ENCODE measurements at places on chromosomes 7 and 10.

- DNase-seq, result peak; percentile 72
These were observed 17.6 kb downstream of the ANXA11 start for GRCh38 chr10:80187465-80188409.

- no peak for DNase-seq
These were observed 28.5 kb downstream of the AMZ1 start for GRCh38 chr7:2716488-2716887.

GRCh38 chr7:25619963-25620799, 391.9 kb upstream of the NPVF start:
- DNase-seq, result no peak

DNA sequence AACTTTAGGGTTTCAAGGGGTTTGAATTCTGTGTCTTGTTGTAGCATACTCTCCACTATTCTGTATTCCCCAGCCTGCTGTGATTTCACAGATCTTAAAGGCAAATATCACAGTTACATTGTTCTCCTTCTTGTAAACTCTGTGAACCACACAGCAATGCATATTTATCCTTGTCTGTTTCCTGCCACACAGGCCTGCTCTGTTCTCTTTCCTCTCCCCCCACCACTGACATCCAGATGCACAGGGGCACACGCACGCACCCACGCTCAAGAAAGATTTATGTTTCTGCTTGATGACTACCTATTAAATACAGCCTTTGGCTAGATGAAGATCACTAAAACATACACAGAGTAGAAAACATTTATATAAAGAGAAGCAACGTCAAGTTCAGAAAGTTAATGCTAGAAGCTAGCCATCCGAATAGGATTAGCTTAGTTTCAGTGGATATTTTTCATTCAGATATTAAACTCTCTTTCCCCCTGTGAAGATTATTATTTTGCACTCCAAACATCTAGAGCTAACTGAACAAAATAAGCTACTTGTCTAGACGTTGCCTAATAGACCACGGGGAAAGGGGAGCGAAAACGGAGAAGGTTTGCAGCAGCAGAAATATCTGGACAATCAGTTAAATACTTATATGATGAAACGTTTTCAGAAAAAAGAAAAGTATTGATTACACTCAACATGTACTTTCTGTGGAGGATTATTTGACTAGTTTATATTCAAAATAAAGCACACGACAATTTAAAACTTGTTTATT, 193.1 kb upstream of the SEMA3C start:
- no peak for DNase-seq

- no peak for DNase-seq
These were observed 14.7 kb downstream of the CNPY1 start for GRCh38 chr7:155531681-155532080.

GRCh38 chr10:79374312-79375191, 27.3 kb downstream of the PPIF start:
- peak; percentile 87 for DNase-seq

GRCh38 chr7:131302876-131303707, 24.6 kb upstream of the MKLN1 start:
- DNase-seq, result no peak

GRCh38 chr7:2241580-2242540, at the start of the genes MRM2 and NUDT1:
Gene MRM2 (minus strand): TSS chr7:2242205. CDS start chr7:2242169, 36 bp downstream.
Gene NUDT1 (plus strand): TSS chr7:2242226. CDS start chr7:2244575, 2,349 bp downstream.
- peak; percentile 89 for DNase-seq

GRCh38 chr10:98366062-98366530, 48.9 kb downstream of the PYROXD2 start:
- no peak for DNase-seq

GRCh38 chr10:7944215-7944480, 110.3 kb upstream of the GATA3 start:
- no peak for DNase-seq

DNA sequence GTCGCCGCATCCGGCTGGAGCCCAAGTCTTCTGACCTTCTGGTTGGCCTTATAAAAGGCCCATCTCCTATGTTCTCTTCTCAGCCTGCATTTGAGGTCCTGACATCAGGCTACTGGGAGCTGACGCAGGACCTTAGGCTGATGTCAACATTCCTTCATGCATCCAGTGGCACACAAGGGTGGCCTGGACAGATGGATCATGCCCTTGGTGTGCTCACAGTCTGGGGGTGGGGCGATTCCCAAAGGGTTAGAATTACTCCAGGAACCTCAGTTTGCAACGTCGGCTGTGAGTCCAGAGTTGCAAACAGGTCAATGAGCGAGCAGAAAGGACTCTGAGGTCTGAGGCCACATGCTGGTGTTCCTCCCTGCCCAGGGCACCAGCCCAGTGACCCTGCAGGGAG, 8.2 kb upstream of the CLIP2 start:
- no peak for DNase-seq

- no peak for DNase-seq
These were observed 134.7 kb downstream of the PRPF18 start for GRCh38 chr10:13721486-13721885.

- DNase-seq, result no peak
These were observed 15.6 kb downstream of the CUBN start for GRCh38 chr10:17113889-17114540.

- DNase-seq, result no peak
These were observed 50.4 kb upstream of the FAM3C start for GRCh38 chr7:121446526-121446925.

- no peak for DNase-seq
These were observed 120.8 kb upstream of the RET start for GRCh38 chr10:42956045-42956444.

- DNase-seq, result no peak
These were observed 106.0 kb downstream of the GRID1 start for GRCh38 chr10:86260564-86260963.

GRCh38 chr7:120190566-120190965, 82.4 kb upstream of the KCND2 start:
- no peak for DNase-seq

- DNase-seq, result no peak
These were observed 1.3 kb downstream of the POR start for GRCh38 chr7:75916259-75916658.

DNA sequence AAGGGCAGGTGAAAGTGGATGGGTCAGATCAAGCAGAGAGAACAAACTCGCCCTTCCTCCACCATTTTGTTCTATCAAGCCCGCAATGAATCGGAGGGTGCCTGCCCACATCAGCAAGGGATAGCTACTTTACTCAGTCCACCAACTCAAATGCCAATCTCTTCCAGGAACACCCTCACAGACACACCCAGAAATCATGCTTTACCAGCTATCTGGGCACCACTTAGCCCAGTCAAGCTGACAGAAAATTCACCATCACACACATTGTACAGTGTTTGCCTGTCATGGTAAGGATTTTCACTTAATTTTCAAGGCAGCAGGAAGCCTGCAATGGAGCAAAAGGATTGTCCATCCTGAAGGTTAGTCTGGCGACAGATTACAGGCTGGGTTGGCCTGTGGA, 75.2 kb downstream of the FAM107B start:
- DNase-seq, result no peak

DNA sequence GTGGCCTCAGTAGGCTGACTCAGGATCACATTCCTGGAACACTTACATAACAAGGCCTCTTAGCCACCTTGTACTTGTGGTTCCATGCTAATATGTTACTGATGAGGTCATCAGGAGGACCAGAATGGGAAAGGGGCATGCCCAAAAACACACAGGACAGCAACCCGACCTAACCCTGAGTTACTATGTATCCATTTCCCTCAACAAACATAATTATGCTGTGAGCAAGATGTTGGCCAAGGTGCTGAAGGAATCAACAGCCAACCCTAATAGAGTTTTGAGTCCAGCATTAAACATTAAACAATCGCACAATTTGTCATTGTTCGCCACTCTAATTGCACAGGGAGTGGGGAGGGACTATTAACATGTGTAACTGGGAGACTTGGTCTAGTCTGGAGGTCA, 129.4 kb downstream of the PLPP4 start:
- DNase-seq, result no peak

DNA sequence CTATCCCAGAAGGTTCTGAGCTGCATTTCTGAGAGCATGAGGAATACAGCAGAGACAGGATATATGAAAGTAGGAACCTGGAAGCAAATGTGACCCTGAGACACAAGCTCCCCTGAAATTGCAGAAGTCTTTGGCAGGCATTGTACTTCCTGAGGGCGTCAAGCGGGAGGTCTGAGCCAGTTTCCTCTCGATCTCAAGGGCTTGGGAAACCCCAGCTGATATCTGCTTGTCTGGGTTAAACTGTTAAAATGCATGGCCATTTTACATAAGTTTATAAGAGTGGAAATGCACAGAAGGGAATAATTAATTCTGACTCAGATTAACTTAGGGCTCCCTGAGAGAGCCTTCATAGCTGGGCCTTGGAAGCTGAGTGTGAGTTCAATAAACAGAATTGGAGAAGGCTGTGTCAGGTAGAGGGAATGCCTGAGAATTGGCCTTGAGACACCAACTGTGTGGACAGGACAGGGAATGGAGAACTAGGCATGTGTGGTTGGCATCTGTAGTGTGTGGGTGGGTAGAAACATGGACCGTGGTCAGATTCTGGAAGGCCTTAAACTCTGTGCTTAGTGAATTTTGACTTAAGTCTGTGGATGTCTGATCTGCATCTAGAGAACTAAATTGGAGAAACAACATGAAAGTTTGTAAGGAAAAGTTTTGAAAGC, 53.3 kb downstream of the WIPF3 start:
- DNase-seq, result no peak
